ENCODE measurements at places on chromosomes 1 and 21.

GRCh38 chr1:54413295-54413694, 7.1 kb upstream of the SSBP3 start:
- DNase-seq: peak; percentile 88

DNA sequence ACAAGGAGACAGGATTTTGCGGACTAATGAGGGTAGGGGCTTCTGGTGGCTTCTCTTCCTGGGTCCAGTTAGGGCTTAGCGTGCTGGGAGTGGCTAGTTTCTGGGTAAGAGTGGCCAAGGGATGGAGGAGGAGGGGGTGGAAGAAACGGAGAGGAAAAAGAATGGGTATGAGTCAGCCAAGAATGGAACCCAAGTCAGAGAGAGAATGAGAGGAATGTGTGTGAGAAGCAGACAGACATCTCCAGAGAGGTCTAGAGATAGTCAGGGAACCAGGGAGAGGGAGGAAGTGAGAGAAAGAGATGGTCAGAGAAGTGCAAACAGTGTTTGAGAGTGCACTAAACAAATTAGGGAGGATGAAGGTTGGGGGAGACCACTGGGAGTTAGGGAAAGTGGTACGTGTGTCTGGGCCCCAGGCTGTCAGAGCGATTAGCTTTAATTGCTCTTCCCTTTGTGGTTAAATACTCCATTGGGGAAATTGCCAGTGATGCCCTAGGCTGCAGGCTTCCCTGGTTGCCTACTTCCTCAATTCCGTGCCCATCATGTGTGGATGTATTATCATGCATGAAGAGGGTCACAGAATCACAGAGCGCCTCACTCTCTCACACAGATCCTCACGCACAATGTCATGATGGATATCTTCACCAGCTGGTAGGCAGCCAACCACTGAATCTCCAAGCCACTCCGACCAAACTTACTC, 1.4 kb downstream of the PEA15 start:
- no peak for DNase-seq

GRCh38 chr1:203268901-203269653, 36.2 kb upstream of the BTG2 start:
- DNase-seq: no peak

- DNase-seq: no peak
Measured at GRCh38 chr1:199081739-199082138, 442.9 kb downstream of the PTPRC start.

All from posterior cingulate gyrus (tissue), 11 donors.